NCI-H446 (cell line): ENCODE measurements at places on chromosomes 1 and 21.

DNA sequence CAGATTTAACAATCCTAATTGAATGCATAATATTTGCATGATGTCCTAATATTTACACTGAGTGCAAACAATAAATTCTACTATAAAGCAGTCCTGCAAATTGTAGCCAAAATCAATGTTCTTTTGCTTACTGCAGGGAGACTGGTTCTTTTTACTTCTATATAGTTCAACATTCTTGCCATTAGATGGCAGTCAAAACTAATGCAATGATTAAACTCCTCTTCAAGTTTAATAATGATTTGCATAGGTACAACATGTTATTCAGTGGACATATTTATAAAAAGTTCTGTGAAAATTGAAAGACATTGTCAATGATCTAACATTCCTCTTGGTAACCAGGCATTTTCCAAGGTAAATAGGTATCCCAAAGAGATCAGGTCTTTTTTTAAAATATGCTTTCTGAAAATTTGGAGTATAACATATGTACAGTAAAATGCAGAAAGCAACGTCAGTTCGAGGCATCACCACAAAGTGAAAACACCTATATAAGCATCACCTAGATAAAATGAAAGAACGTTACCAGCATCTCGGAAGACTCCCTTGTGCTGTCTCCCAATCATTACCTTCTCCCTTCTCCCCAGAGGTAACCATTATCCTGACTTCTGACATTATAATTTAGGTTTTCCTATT lies 9.8 kb upstream of the FNBP1L start:
- DNase-seq, result peak; percentile 77

GRCh38 chr1:91559838-91560565 lies 59.4 kb downstream of the CDC7 start:
- no peak for DNase-seq

- DNase-seq, result no peak
These were observed 120.2 kb downstream of the TLR5 start for GRCh38 chr1:223022641-223023473.

DNA sequence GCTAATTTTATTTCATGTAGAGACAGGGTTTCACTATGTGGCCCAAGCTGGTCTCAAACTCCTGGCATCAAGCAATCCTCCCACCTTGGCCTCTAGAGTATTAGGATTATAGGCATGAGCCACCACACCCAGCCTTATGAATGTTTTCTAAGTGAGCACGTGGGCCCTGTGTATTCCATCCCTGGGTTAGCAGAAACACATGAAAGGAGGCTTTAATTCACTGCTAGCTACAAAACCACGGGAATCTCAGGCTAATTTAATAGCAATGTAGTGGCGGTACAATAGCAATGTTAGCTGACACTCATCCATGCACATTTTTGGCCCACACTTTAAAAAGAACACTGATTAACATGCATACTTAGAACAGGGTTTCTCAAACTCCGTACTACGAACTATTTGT lies 32.0 kb downstream of the VTCN1 start:
- DNase-seq, result no peak

DNA sequence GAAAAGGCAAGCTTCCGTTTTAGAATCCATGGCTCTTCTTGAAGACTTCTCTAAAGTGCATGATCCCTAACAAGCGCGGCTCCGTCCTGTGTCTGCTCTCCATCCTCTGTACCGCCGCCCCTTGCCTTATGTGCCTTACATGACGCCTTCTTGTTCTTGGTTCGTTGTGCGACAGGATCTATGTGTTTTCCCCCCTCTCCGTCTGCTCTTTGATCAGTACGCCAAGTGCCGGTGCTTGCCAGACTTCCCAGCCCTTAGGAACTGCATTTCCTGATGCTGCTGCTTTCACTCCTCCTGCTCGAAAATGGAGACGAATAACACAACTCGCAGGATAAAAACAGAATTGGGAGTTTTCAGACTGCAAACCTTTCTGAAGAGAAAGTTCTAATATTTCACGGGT lies 13.1 kb downstream of the NDUFV3 start:
- DNase-seq, result no peak

DNA sequence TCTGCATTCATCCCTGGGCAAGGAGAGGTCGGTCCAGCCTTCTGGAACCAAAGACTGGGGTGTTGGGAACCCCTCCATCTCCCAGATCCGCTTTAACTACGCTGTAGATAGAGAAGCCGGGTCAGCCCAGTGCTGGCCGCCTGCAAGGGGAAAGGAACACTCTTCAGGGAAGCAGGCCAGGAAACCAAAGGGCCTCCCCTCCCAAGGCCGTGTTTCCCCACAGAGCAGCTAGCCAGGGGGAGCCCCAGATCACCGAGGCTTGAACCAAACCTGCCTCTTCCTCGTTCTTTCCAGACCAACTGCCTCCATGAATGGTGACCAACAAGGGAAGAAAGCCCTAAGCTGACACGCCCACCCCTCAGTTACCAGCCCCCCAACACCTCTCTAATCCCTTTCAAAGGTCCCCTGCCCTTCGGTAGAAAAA lies 1.2 kb upstream of the CHD5 start:
- no peak for DNase-seq

DNA sequence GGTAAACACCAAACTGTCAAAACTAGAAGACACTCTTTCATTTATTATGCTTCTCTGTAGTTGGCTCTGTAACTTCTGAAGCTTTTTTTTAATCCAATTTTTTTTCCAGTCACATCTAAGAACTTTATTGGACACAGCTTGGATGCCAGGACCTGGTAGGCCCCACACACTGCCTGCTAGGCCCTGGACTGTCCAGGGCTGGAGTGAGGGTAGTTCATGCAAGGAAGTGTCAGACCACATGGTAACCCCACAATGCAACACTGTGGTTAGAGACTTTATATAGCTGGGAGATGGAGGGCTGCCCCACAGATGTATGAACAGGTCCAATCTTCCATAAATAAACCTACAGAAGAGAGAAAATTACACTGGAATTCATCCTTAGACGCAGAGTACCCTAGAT lies 7.1 kb downstream of the SLC2A1 start:
- DNase-seq, result no peak

GRCh38 chr1:167342846-167343245 lies 122.2 kb downstream of the POU2F1 start:
- DNase-seq, result no peak

- peak; percentile 19 for DNase-seq
These were observed at the start of gene NPR1 for GRCh38 chr1:153678519-153679336. NPR1 (plus strand) TSS chr1:153678688; CDS start chr1:153679109, 421 bp downstream.

- no peak for DNase-seq
These were observed 45.0 kb upstream of the C1orf53 start for GRCh38 chr1:197857477-197857876.

DNA sequence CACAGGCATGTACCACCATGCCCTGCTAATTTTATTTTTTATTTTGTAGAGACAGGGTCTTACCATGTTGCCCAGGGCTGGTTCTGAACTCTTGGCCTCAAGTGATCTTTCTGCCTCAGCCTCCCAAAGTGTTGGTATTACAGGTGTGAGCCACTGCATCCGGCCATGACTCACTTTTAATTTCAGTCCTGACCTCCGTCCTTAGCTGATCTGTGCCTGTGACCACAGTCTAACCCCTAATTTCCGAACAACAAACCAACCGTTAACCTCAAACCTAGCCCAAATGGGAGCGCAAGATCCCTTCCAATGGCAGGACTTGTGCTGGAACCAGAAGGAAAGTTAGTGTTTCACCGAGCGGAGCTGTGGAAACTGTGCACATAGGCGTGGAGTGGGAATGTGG lies 29.3 kb upstream of the MAN1C1 start:
- no peak for DNase-seq

DNA sequence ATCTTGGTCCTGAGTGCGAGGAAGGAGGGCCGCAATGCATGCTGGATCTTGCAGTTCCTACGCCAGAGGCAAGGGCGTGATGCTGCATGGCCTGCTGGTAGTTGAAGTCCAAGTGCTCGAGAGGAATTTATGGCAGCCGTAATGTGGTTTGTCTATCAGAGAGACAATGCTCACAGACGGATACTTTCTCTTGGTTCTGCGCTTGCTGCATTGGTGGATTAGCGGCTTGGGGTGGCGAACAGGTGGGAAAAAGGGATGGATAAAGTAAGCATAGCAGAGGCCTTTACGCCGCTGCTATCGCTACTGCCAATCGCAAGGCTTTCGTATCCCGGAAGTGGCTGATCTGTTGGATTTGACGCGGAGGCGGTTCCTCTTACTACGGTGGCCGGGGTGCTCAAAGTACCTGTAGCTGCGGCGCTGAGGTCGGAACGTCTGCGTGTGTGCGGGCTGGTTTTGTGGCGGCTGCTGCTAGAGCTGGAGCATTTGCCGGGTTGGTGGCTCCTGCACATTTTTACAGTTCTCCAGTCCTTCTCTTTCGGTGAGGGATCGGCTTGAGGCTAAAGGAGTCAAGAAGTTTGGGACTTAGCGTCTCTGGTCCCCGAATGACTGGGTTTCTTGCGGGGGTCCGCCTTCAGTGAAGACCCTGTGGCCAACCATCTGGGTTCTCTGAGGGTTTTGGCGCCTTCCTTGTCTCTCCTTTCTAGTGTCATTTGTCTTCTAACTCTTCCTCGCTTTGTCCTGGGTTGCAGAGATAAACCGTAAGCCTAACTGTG lies at the start of gene ATG4C:
Gene ATG4C, plus strand, starts transcription at position 397 of the 773 bp plus-strand sequence. CDS start 19,655 bp downstream, outside the sequence.
- peak; percentile 96 for DNase-seq

DNA sequence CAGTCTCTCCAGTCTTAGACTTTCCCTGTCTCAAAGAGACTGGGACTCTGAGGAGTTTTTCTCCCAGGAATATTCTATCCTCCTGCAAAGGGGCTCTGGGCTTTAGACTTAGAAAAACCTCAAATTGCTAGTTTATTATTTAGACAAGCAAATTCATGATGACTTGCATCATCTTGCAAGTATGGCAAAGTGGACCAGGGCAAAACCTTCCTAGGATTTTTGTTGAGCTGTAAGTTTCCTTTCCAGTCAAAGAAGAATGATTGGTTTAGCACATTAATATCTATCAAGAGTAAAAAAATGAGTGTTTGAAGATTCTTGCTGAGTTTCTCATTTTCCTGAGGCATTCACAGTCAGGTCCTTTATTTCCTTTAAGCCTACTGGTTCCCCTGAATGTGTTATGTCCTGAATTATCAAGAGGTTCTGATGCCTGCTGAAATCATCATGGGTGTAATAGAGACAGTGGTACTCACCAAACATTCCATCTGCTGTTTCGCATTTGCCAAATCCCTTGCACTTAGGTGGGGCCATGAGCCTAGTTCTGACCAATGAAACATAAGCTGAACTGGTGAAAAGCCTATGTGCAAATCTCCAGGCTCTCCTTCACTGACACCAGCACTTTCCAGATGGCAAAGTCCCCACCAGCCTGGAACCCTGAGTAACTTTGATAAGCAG lies 25.2 kb upstream of the SPAG17 start:
- peak; percentile 78 for DNase-seq

DNA sequence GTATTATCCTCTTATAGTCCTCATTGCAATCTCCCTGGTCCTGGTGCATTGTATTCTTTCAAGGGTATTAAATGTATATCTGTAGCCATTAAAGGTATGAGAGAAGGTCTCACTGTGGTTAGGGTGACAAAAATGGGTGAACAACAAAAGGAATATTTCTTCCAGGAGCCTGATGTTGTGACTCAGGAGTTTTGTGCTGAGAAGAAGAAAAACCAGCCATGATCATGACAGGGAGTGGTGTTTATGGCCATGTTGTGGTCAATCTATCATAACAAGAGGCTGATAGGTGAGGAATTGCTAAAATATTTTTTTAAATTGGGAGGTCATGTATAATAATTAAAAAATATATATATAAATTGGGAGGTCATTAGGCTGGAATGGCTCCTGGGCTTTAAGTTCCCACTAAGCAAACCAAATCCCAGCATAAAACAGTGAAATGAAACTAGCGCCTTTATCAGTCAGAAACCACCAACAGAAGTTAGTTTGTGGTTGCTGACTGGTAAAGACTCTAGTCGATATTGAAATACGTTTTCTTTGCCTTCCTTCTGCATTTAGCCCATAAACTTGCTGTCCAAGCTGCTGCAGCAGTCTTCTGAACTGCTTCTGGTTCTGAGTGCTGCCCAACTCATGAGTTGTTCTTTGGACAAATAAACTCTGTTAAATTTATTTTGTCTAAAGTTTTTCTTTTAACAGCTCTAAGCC lies 60.3 kb downstream of the TBX19 start:
- DNase-seq, result no peak

DNA sequence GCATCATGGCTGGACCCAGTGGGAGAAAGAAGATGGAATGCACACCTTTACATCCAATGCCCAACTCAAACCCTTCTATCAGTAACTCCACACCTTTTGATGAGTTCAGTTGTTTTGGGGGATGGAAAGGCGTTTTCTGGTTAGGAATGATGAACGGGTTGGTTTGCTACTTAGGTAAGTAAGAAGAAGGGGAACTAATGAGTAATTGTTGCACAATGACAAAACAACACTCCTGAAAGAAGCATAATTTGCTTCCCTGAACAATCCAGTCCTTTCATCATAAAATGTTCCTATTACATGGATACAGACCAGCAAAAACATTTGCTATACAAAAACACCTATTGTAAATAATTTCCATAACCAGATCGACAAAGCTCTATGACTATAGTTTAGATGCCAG lies 35.9 kb upstream of the NFIA start:
- no peak for DNase-seq

DNA sequence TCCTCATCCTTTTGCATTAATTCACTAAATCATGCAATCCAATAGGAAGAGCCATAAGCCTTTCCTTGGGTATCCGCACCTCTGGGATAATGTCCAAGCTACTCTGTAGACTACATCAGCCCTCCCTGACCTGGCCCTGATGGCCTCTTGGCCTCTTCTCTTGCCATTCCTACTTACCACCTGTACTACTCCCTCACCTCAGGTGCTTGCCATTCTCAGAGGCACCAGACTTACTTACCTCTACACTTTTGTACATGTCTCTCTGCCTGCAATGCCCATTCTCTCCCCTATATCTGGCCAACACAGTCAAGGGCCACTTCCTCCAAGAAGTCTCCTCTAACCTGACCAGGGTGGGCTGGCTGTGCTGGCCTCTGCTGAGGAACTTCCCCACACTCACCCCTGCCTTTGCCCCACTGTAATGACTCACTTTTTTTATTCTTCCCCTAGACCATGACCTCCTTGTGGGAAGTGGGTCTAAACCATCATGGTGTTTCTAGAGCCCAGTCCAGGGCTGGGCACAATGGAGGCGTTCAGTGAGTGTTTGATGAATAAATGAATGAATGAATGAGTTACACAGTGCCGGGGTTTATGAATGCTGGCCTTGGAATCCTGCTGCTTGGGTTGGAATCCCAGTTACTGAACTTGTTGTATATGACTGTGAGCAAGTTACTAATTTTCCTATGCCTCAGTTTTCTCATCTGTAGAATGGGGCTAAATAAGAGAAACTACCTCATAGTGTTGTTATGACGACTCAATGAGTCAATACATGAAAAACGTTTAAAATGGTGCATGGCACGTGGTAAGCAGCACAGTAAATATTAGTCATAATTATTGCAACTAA lies 179.8 kb downstream of the FOXD2 start:
- DNase-seq, result no peak

- DNase-seq, result no peak
These were observed 21.1 kb downstream of the C2CD2 start for GRCh38 chr21:41932576-41933312.
